ENCODE measurements at places on chromosomes 3 and 15. TPM values are rescaled to one million over a fixed set of nuclear protein-coding genes. Genes with fewer than 3 reads are reported as not detected.
A peak's percentile ranks its signal among the peaks of the same experiment; 100 is the strongest.

ETV5 gene
- total RNA-seq = 53.9 TPM

- H3K27me3 ChIP-seq = no peaks in the 10 kb centered on the region
- no peak overlapping the region for H3K4me3 ChIP-seq
- H3K27ac ChIP-seq = no peak overlapping the region
These were observed 57.4 kb downstream of the FMN1 start for GRCh38 chr15:33137101-33137500.

GRCh38 chr3:17040990-17041377 lies 156.2 kb downstream of the PLCL2 start:
- H3K4me3 ChIP-seq = no peak overlapping the region
- H3K36me3 ChIP-seq = peaks cover 1% of the 10 kb centered on the region
- H3K27ac ChIP-seq = peak overlapping the region; percentile 72
- no peaks in the 10 kb centered on the region for H3K4me1 ChIP-seq

GRCh38 chr3:161579395-161580126 lies 83.0 kb downstream of the OTOL1 start:
- no peaks in the 10 kb centered on the region for H3K4me1 ChIP-seq
- H3K4me3 ChIP-seq = no peak overlapping the region
- H3K27ac ChIP-seq = no peak overlapping the region
- no peaks in the 10 kb centered on the region for H3K27me3 ChIP-seq
- no peak for DNase-seq

GRCh38 chr3:170808041-170808440 lies 62.0 kb downstream of the RPL22L1 start:
- no peaks in the 10 kb centered on the region for H3K36me3 ChIP-seq
- no peak overlapping the region for H3K4me3 ChIP-seq
- no peak for DNase-seq
- peaks cover 4% of the 10 kb centered on the region for H3K27me3 ChIP-seq
- H3K4me1 ChIP-seq = peaks cover 7% of the 10 kb centered on the region
